Activated T-helper 17 cell treated with anti-CD3 and anti-CD28 coated beads, Interleukin-2, amount 50 U/mL, for 72 hours (primary cell): ENCODE measurements at places on chromosomes 6 and 20. TPM values are rescaled to one million over a fixed set of nuclear protein-coding genes. Genes with fewer than 3 reads are reported as not detected.

DNA sequence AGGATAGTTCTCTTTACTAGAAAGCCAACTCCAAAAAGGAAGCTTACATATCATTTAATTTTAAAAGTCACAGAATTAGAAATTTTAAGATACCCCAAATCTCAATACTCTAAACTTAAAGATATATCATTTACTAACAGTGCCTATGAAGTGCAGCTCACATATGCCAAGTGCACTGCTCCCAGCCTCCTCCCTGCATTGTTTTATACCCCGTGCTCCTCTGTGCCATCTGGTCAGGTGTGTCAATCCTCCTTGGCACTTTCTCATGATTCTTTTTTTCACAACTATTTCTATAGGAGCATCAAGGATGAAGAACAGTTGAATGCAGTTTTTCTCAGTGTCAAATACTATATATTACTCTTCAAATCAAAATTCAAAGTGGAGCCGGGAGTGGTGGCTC, 8.8 kb downstream of the MAP7 start:
- no peak for ATAC-seq

The LTV1 gene
- 16.6 TPM for total RNA-seq

The SPATA2 gene
- 5.5 TPM for total RNA-seq

GRCh38 chr20:3871550-3872265, 17.5 kb upstream of the PANK2 start:
- no peak for ATAC-seq

DNA sequence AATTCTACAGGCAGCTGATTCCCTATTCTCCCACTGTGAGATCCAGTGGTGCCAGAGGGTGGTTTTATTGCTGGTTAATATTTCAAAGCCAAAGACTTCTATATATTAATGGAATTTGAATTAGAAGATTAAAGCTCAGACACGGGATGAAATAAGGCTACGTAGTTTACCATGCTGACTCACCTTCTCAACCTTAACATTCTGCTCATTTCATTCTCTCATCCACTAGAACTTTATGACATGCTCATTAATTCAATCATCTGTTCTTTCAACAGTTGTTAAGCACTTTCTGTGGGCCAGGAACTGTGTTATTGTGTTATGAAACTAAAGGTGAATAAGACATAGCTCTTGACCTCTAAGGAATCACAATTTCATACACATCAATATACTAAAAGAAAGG, 456.9 kb upstream of the MAP3K7 start:
- no peak for ATAC-seq

GRCh38 chr6:106730264-106730663, 100.9 kb downstream of the QRSL1 start:
- no peak for ATAC-seq

DNA sequence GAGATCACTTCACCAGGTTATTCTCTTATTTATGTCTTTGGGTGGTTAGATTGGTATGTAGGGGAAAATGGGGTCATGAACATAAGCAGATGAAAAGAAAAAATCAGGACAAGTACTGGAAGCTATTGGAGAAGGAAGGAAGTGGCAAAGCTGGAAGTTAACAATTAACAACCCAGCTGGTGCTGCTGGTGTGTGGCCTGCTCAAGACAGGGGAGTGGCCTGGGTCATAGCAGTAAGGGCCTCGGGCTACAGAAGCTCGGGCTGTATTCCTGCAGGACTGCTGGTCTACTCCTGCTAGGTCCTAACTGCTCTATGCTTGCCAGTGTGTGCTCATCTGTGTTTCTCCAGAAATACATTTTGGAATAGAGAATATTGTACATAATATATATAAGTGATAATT, 19.6 kb downstream of the MYLIP start:
- no peak for ATAC-seq

- ATAC-seq = no peak
Observed at GRCh38 chr6:147390909-147391536, 117.5 kb upstream of the SAMD5 start.

GRCh38 chr6:37673436-37673835, 24.2 kb downstream of the MDGA1 start:
- no peak for ATAC-seq

The PSORS1C1 gene
- total RNA-seq = not detected

DNA sequence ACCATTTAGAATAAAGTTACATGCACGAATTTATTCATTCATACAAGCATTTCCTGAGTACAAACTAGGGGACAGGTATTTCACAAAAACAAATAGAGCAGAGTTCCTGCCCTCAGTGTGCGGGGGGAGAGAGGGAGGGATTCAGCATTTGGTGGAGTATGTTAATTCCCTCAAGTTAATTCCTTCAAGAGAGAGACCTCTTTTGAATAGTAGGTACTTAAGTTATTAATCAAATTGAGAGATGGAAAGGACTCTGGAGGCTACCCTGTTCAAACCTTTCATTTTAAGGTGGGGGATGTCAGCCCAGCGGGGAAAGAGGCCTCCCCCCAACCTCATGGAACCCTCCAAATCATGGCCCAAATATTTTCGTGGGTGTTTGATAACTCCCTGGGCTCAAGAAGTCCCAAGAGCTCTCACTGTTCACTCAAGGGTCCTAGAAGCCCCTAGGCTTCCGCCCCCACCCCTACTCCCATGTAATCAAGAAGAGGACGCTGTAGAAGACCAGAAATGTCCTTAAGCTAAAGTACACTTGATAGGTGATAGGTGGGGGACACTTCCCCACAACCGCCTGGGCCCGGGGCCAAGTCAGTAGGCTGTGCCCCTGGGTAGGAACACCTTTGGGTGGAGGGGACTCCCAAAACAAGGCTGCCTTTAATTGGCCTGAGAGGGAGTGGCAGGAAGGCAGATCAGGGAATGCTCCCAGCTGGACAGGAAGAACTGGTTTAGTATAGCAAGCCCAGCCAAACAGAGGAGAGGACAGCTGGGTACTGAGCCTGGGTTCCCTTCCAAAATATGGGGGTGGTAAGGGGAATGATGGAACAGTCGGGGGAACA, 2.9 kb downstream of the SDC4 start:
- ATAC-seq = no peak

DNA sequence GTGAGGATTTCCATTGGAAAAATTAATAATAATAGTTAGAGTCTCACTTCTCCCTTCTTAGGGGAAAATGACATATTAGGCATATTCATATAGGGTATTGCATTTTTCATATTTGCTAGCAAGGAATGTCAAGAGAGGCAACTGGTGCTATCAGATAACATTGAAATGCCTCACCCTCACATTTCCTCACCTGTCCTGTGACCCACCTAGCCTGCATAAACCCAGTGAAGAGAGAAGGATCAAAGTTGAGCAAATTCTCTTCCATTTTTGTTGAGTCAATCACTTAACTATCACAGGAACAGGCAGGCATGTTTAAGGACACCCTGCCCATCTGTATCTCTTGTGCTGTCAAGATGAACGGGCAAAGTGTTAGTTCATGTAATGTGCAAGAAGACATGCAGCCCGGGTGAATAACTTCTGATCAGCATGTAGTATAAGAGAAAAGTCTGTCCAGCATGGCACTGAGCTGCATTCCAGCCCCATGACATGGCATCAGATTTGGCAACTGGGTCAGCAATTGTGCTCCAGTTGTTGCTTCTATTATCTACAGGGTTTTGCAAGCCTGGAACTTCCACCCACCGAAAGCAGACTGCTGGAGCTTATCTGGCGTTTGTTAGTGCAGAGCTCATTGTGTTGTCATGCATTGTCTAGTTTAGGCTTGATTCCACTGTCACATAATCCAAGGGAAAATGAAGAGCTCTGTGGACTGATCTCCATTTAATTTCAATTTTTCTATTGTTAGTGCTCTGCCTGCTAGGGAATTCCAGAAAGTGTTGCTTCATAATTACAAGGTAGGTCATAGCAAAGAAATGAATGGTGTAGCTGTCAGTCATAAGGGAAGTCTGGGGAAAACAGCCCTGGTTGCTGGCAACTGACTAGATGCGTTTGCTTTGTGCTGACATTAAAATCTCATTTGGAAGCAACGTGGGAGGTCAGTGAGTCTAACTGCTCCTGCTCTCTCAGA, 138.4 kb upstream of the TNFAIP3 start:
- ATAC-seq = no peak

The CASP8AP2 gene
- 20.4 TPM for total RNA-seq

- no peak for ATAC-seq
Observed at GRCh38 chr20:21812379-21812778, 106.9 kb downstream of the PAX1 start.

The KHDC1L gene
- total RNA-seq = not detected

The MTFR2 gene
- total RNA-seq = 31.0 TPM

GRCh38 chr6:142863981-142864380, 81.0 kb downstream of the HIVEP2 start:
- no peak for ATAC-seq

- no peak for ATAC-seq
Observed at GRCh38 chr6:624979-625378, 31.9 kb downstream of the HUS1B start.

DNA sequence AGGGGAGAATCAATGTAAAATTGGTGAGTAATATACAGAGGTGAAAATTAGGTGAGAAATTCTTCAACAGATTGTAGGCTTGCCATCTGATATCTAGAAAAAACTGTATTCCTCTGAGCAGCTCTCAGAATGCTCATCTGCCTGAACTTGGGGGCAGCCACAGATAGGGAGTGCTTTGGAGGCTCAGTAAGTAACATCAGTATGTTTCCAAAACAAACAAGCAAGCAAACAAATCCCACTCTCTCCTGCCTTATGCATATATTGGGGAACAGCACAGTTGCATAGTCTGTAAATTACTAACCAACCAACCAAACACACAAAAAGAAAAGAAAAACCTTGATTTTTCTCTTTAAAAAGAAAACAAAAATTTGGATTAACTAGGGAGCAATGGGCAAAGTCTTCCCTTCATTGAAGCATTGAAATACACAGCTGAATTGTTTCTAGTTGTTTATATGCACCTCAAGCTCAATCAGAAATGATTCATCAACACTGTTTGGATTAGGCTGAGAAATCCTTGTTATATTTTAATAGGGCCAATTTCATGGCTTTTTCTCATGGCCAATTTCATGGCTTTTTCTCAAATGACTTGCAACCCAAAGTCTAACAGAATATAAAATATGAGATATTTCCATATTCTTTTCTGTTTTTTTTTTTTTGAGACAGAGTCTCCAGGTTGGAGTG, 50.1 kb upstream of the DEK start:
- no peak for ATAC-seq

DNA sequence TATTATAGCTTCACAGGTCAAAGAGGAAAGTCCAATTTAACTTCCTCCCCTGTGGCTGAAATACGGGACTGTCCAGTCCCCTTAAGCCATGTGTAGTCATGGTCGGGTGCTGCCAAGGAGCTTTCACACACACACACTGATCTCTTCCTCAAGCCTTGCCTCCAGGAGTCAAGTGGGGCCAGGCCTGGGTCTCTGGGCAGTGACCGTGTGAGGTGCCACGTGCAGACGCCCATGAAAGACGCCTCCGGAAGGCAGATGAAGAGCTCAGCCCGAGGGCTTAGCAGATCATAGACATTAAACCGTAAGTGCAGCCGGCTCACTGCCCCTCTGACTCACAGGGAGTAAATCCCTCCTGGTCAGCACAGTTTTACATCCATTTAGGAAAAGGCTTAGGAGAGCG, 4.2 kb downstream of the GABRR2 start:
- ATAC-seq = no peak

- peak; percentile 48 for ATAC-seq
Observed at GRCh38 chr20:2872459-2873009, 747 bp upstream of the PTPRA start.

The ULBP2 gene
- total RNA-seq = not detected

The IPCEF1 gene
- total RNA-seq = 15.6 TPM

- ATAC-seq = no peak
Observed at GRCh38 chr6:166007349-166008263, 160.0 kb downstream of the TBXT start.

The SEMG1 gene
- not detected for total RNA-seq

GRCh38 chr6:40778196-40778595, 191.0 kb upstream of the LRFN2 start:
- no peak for ATAC-seq

GRCh38 chr20:34300256-34300806, 2.8 kb downstream of the AHCY start:
- ATAC-seq = no peak

DNA sequence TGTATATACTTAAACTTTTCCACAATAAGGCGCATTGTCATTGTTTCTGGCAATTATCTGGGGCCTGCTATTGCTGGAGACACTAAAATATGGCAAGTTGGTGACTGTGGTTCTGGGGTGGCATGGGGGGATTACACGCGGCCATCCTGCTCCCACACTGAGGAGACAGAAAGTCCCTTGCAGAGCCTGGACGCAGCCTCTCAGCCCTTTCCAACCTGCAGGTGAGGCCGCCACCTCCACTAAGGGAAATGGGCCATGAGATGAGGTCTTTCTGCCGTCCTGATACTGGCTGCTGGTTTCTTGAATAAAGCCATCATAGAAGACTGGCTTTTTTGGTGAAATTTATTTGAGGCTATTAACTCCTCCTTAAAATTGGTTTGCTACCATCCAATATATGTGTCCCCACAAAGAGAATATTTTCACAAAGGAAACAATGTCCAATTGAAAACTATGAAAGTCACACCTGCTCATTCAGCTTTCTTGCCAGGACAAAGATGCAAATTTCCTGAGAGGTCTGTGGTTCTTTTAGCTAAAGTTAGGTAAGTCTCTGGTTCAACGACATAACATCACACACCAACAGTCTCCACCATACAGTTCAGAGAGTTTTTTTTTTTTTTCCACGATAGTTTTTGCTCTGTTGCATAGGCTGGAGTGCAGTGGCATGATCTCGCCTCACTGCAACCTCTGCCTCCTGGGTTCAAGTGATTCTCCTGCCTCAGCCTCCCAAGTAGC, 13.0 kb downstream of the TXNDC5 start:
- ATAC-seq = no peak

The WFDC5 gene
- total RNA-seq = not detected

DNA sequence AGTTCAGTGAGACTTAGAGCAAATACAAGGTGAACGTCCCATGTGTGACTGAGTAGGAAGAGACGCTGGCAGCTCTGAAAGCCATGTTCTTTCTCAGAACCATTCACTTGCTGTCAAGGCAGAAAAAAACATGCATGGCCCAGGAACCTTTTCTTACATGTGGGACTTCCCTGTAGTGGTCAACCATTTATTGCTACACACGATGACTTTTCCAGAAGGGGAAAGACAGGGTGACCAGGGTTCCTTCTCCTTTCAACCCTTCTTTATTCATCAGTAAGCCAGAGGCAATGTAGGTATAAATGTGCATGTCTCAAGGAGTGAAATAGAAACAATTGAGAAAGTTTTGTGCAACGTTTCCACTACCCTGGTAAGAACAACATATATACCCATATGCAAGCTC, 189.0 kb downstream of the NFATC2 start:
- ATAC-seq = no peak

The PI16 gene
- total RNA-seq = 1.8 TPM

DNA sequence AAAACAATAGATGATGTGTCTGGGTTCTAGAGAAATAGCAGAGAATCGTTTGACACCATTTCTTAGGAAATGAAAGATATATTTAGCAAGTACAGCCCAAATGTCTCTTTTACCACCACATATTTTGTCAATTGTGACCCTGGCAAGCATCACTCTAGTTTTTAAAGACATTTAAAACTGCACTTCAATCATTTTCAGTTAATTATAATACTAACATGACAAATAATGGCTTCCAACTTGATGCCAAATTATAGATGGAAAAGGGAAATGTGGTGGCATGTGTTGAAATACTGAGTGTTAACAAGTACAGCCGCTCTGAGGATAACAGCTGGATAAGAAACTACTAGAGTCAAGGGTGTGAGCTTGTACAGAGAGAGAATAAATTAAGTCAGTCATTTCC, 648.9 kb downstream of the FRK start:
- no peak for ATAC-seq
